ENCODE measurements at places on chromosomes 2 and 18.

- DNase-seq, result no peak
These were observed 72.0 kb upstream of the ODC1 start for GRCh38 chr2:10520154-10520553.

GRCh38 chr2:148658807-148659722, 14.5 kb downstream of the EPC2 start:
- peak; percentile 69 for DNase-seq

- no peak for DNase-seq
These were observed 15.0 kb downstream of the COX7A2L start for GRCh38 chr2:42345986-42346385.

DNA sequence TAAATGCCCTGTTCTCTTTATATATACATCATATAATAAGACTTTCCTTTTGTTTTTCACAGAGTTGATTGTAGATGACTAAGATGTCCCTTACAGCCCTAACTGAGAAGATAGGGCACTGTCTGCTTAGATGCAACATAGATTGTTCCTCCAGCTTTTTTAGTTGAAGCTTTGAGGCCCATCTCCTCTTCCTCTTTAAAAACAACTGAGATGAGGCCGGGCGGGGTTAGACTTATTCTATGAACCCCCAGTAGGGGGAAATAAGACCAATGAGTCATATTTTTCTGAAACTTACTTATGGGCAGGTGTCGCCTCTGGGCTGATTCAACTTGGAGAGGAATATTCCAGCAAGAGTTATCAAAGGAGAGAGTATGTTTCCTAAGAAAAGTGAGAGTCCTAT, 84.6 kb downstream of the FBXO15 start:
- DNase-seq, result no peak

DNA sequence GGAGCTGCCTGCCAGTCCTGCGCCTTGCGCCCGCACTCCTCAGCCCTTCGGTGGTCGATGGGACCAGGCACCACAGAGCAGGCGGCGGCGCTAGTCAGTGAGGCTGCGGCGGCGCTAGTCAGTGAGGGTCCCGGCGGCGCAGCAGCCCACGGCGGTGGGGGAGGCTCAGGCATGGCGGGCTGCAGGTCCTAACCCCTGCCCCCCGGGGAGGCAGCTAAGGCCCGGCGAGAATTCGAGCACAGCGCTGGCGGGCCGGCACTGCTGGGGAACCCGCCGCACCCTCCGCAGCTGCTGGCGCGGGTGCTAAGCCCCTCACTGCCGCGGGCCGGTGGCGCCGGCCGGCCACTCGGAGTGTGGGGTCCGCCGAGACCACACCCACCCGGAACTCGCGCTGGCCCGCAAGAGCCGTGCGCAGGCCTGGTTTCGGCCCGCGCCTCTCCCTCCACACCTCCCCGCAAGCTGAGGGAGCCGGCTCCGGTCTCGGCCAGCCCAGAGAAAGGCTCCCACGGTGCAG, 867.4 kb downstream of the DSC3 start:
- DNase-seq, result no peak

DNA sequence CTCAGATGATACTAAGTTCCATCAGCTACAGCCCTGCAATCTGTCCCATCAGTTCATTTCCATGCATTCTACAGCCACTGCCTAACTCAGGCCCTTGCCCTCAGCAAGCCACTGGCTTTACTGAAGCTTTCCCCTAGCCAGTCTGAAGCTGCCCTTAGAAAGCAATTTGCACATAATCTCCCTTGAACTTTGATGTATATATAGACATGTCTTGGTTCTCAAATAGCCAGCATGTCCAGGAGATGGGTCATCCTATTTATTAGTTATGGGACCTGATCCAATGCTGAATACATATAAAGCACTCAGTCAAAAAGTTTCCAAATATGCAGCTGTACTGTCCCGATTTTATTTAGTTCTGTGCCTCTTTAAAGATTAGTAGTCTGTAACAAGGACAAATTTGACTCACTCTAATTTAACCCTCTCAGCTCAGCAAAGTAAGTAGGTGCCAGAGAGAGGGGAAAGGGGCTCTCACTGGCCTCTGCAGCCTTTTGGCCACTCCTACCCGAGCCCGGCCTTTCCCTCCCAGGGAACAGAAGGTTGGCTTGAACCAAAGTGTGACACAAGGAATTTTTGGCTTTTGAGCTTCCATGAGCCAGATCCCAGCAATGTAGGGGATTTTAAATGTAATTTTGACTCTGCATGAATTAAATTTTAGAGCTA, 70.7 kb downstream of the CCDC93 start:
- no peak for DNase-seq

DNA sequence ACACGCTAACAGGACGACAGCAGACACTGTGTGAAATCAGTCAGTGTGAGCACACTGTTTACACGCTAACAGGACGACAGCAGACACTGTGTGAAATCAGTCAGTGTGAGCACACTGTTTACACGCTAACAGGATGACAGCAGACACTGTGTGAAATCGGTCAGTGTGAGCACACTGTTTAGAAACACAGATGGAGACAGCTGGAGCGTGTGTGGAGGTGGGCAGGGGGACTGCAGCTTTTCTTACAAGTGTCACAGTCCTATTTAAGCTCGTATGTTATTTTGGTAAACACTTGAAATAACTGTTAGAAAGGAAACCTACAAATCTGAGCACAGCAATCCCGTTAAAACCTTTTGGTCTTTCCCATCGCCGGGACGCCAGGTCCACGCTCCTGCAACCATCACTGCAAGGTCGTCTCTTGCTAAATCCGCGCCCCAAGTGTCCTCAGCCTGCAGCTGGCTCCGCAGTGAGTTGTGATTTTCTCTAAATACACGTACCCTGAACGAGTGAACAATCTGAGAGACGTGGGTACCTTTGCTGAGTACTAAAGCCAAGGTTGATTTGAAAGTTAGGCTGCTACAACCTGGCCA, 58.9 kb upstream of the CTDP1 start:
- DNase-seq, result no peak
